ENCODE measurements at places on chromosomes 2 and 18.
A peak's percentile ranks its signal among the peaks of the same experiment; 100 is the strongest.

- DNase-seq = no peak
These were observed 25.0 kb downstream of the CELF4 start for GRCh38 chr18:37540424-37541138.

DNA sequence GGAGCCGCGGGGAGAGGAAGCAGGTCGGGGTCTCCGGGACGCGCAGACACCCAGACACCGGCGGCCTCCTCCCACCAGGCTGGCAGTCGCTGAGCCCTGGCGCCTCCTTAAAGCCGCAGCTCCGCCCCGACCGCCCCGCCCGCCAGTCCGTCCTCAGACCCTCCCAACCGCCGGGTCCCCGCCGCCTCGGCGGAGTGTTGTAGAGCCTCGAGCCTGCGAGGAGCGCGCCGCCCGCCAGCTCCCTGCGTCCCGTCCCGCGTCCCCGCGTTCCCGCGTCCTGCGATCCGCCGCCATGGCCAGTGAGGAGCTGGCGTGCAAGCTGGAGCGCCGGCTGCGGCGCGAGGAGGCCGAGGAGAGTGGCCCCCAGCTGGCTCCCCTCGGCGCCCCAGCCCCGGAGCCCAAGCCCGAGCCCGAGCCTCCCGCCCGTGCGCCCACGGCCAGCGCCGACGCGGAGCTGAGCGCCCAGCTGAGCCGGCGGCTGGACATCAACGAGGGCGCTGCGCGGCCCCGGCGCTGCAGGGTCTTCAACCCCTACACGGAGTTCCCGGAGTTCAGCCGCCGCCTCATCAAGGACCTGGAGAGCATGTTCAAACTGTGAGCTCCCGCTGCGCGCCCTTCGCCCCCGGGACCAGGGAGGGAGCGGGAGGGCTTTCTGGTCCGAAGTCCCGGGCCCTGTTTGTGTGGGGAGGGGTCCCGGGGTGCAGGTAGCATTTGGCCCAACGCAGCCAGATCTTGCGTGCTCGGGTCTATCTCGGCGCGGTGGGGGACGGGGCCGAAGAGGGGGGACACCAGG, at the start of gene EFHD1:
EFHD1 (plus strand) TSS at position 192 of the 793 bp plus-strand sequence; CDS start at position 293, 101 bp downstream.
- DNase-seq = peak; percentile 28

GRCh38 chr2:39567507-39567906, 98.2 kb upstream of the TMEM178A start:
- DNase-seq = no peak

- DNase-seq = no peak
These were observed 90.1 kb downstream of the RTN4 start for GRCh38 chr2:54960164-54960563.

GRCh38 chr2:74419345-74419744, 2.1 kb downstream of the C2orf81 start:
- DNase-seq = no peak

GRCh38 chr2:120819720-120820210, 84.1 kb downstream of the GLI2 start:
- DNase-seq = no peak

DNA sequence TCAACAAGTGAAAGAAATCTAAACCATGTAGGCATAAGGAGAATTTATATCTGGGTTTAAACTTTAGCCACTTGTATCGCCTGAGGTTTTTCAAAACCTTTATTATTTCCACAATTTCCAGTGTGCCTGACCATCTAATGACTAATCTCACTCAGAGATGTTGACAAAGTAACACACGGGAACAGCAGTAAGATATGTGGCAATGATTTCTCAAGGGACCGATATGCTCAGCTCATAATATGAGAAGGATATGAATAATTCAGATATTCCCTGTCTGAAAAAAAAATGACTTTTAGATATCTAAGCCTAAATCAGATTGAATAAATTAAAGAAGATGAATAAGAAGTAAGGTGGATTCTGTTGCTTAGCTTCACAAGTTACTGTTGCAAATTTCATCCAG, 43.5 kb downstream of the TMEM163 start:
- no peak for DNase-seq

- DNase-seq = no peak
These were observed 27.2 kb upstream of the BBS5 start for GRCh38 chr2:169452080-169452479.

- no peak for DNase-seq
These were observed 43.9 kb downstream of the ACSL3 start for GRCh38 chr2:222904557-222905258.

DNA sequence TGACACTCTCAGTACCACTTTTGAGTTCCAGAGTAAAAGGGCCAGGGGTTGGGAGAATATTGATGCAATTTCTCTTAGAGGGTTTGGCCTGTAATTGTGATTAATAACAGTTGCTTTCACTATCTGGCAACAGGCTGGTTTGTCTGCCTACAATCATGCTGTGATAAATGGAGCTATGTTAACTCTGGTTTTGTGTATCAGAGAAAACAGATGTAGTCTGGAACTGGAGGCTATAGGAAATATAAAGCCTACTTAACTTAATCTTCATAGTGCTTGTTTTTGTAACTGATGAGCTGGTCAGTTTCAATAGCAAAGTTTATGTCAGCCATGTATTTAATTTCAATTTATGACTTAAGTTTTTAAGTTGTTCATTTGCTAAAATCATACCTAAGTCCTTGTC, 138.0 kb downstream of the AGPS start:
- no peak for DNase-seq

DNA sequence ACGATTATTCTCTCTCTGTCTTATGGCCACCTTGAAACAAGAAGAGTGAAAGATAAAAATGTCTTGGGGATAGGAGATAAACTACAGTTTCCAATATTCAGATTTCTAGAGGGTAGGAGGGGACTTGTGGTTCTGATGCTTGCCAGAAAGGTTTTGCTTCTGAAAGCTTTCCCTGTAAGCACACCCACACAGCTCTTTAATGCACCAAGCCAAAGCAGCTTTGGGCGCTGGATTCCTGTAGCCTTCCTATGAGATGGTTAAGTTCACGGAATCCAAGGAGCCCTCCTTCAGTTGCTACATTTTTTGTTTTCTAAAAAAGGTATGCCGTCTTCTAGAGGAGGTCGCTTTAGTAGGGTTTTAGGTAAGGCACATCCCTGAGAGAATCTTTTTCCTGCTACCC, 4.9 kb downstream of the LRRTM1 start:
- no peak for DNase-seq

GRCh38 chr2:107334306-107334705, 448.3 kb upstream of the ST6GAL2 start:
- DNase-seq = no peak

- no peak for DNase-seq
These were observed 22.3 kb downstream of the LRATD1 start for GRCh38 chr2:14654835-14655282.

DNA sequence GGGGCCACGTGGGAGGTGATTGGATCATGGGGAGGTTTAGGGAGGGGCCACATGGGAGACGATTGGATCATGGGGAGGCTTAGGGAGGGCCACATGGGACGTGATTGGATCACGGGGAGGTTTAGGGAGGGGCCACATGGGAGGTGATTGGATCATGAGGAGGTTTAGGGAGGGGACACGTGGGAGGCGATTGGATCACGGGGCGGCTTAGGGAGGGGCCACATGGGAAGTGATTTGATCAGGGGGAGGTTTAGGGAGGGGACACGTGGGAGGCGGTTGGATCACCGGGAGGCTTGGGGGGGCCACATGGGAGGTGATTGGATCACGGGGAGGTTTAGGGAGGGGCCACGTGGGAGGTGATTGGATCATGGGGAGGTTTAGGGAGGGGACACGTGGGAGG, 22.5 kb upstream of the SALL3 start:
- DNase-seq = no peak

GRCh38 chr2:128277961-128278681, 40.5 kb downstream of the HS6ST1 start:
- no peak for DNase-seq

DNA sequence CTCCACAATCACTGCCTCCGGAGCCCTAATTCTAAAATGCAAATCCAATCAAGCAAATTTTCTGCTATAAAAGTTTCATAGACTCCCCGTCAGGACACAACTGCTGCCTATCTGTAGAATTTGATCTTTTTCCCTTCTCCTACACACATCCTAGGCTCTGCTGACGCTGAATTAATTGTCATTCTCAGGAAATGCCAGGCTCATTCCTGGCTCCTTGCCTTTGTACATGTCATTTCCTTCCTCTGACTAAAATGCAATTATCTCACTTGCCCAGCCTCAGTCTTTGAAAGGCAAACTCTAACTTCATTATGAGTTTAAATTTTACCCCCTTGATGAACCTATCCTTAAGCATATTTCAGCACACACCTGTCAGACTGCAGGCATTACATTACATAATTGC, 844.9 kb upstream of the CRIM1 start:
- DNase-seq = no peak

GRCh38 chr18:50839996-50840395, 20.2 kb upstream of the MRO start:
- DNase-seq = no peak

GRCh38 chr2:101827246-101827645, 129.7 kb downstream of the MAP4K4 start:
- no peak for DNase-seq

DNA sequence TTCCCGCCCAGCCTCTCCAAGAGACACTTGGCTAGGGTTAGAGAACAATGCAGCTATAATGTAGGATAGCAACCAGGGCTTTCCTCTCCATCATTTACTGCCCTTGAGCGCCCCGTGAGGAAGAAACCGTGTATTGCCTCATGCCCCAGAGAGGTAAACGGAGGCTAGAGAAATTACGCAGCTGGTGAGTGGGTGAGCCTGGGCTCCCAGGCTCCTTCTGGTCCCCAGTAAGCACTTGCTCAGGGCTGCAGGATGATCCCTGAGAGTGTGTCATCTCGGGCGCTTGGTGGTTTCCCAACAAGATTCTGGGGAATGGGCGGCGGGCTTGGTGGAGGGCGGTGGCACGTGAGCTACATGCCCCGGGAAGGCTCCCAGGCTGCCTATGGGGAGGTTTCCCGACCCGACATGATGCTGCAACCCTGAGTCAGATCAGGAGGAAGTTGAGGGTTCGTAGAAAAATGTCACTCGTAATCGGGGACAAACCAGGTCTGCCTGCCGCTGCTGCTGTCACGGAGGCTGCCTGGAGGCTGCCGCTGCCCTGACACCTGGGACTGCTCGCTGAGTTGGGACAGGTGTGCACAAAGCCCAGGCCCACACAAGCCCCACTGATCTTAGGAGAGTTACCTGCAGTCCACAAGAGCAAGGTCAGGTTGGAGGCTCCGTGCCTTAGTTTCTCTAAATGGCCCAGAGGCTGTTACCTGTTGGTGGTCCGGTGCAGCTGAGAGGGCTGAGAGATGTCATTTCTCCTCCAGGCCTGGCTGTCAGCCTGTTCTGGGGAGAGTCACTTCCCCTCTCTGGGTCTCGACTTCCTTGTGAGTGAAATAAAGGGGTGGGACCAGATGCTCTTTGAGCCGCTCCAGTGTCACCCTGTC, at the start of gene GPR55:
GPR55 (minus strand) TSS at position 773 of the 872 bp plus-strand sequence. CDS start 14,280 bp downstream, outside the sequence.
- peak; percentile 60 for DNase-seq

- DNase-seq = no peak
These were observed 11.8 kb downstream of the ALS2 start for GRCh38 chr2:201768918-201769317.

Data from stimulated activated CD8-positive, alpha-beta memory T cell treated with anti-CD3 and anti-CD28 coated beads, Interleukin-7, amount 100 ng/mL, for 48 hours (primary cell).